AML-193 (cell line): ENCODE measurements at places on chromosomes 5 and 9.

- no peak for DNase-seq
Measured at GRCh38 chr5:169944922-169945680, 35.2 kb downstream of the INSYN2B start.

- no peak for DNase-seq
Measured at GRCh38 chr5:1785984-1786383, 13.7 kb downstream of the MRPL36 start.

DNA sequence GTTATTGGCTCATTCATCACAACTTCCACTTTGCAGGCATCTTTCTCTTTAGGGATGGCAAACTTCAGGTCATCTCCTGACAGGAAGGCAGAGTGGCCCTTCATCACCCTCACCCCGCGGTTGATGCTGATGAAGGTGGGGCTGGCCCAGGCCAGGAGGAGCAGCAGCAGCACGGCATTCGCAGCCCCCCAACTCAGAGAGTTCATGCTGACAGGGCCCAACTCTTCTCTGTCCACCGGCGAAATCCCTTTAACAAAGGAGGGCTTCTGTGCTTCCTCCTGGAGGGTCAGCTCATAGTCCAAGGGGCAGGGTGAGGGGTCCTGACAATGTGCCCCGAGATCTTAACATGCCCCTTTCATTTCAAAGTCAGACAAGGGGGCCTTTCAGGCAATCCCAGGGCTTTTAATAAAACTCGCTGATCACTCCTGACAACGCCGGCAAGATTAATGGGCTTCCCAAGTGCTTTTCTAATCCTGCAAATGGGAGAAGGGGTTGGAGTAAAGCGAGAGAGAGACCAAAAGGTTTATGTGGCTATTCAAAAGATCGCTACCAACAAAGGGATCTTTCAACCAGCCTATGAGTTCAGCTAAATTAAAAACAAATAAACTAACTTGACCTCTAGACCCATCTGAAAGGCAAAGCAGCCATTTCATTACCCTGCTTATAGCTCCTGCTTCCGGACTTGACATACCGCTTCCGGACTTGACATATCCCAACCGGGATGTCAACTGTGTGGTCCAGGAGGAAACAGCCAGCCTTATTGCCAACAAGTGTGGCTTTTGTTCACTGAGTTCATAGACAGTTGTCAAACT lies 41.2 kb downstream of the FREM1 start:
- DNase-seq, result no peak

DNA sequence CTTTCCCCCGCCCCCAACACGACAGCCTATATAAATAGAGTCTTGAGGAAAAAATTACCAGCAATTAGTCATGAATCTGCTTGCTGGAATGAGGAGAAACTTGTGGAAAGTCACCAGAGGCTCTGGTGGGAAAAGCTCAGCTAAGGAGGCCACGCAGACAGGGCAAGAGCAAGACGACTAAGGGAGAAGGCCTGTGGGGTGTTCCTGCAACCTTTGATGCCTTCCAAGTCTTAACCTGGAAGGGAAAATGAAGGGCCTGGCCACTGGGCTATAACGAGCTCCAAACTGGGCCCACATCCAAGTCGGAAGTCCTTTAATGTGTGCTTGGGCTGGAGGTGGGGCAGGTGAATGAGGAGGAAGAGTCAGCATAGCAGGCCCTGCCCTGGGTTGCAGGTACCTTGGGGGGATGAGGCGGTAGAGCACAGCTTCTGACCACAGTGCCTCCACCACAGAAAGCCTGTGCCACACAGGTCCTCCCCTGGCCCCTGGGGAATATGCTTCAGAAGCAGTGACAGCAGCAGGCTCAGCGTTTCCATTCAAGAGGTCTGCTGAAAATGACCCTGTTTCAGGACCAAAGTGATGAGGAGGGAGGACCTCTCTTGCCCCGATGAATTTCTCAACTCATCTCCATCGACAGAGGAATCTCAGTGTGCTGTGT lies 92.8 kb upstream of the LRRTM2 start:
- DNase-seq, result no peak

- no peak for DNase-seq
Measured at GRCh38 chr9:110615498-110615897, 36.0 kb upstream of the SVEP1 start.

DNA sequence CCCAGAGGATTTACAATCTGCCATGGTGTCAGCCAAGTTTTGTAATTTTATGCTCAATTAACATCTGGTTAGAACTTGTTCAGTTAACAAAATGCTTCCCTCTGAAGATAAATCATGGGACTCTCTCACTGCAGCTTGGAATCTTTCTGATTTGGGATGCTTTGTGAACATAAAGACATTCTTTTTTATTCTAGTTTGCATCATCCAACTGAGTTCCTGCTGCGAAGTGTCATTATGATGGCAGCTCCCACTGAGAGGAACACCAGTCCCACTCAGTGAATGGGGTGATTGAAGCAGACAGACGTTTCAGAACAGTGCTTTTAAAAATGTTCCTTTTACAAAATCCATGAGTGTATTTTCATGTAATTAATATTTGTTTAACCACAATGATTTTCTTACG lies 863.8 kb downstream of the TLE4 start:
- DNase-seq, result no peak
